MG63 (cell line): ENCODE measurements at places on chromosomes 5 and 9. TPM values are rescaled to one million over a fixed set of nuclear protein-coding genes. Genes with fewer than 3 reads are reported as not detected.

Gene GRXCR2
- total RNA-seq: not detected in 2 replicates

Gene RANBP17
- 5.5 and 10.1 TPM in 2 replicates for total RNA-seq

- no peak for DNase-seq
Observed at GRCh38 chr5:14577079-14577725, 4.4 kb upstream of the OTULINL start.

DNA sequence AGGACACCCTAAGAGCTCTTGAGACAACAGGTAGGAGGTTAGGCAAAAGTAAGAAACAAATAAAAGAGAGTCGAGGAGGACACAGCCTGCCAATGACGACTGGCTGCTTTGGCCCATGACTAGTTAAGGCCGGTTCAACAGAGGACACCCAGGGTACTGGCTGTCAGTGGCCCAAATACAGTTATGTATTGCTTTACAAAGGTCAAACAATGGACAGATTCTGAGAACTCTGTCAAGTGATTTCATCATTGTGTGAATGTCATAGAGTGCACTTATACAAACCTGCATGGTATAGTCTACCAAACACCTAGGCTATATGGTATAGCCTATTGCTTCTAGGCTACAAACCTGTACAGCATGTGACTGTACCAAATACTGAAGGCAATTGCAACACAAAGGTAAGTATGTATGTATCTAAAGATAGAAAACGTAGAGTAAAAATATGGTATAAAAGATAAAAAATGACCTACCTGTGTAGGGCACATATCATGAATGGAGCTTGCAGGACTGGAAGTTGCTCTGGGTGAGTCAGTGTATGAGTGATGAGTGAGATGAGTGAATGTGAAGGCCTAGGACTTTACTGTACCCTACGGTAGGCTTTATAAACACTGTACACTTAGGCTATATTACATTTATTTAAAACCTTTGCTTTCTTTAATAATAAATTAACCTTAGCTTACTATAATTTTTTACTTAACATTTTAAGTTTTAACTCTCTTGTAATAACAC lies 6.5 kb upstream of the FAM81B start:
- DNase-seq: no peak

- DNase-seq: no peak
Observed at GRCh38 chr5:28734396-28734795, 1696.0 kb upstream of the CDH9 start.

Gene CCL27
- total RNA-seq: not detected in 2 replicates

GRCh38 chr9:91302831-91303230 lies 58.9 kb downstream of the AUH start:
- no peak for DNase-seq

Gene PRR16
- 0.30 and 5.9 TPM in 2 replicates for total RNA-seq

DNA sequence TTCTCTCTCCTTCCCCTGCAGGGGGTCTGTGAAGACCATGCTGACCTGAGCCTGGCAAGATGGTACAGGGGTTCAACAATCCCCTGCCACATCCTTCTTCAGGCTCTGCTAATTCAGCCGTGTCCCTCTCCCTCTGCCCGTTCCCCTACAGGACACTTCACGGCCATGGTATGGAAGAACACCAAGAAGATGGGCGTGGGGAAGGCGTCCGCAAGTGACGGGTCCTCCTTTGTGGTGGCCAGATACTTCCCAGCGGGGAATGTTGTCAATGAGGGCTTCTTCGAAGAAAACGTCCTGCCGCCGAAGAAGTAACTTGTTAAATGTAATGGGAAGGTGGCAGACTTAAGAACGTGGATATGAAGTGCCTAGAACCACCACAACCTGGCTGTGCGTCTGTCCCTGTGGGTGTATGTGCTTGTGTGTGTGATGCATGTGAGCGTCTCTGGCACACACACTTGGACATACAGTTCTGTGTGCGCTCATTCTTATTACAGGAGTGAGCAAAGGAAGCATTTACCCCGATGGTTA lies 6.9 kb upstream of the CCIN start:
- no peak for DNase-seq

Gene LPCAT1
- total RNA-seq: 130 and 166 TPM in 2 replicates

Gene PHF24
- not detected in 2 replicates for total RNA-seq

Gene FOXD4
- total RNA-seq: not detected in 2 replicates

Gene TRIM7
- total RNA-seq: 15.6 and 22.6 TPM in 2 replicates

Gene GPR151
- not detected in 2 replicates for total RNA-seq

GRCh38 chr5:127002390-127002789 lies 28.0 kb downstream of the MARCHF3 start:
- no peak for DNase-seq

- no peak for DNase-seq
Observed at GRCh38 chr5:4862500-4862899, 277.6 kb upstream of the ADAMTS16 start.

- no peak for DNase-seq
Observed at GRCh38 chr5:98301547-98301946, 471.9 kb upstream of the RGMB start.

Gene STK32A
- not detected in 2 replicates for total RNA-seq

GRCh38 chr9:98998441-98999151 lies 54.9 kb downstream of the COL15A1 start:
- DNase-seq: peak; percentile 70
